ENCODE measurements at places on chromosomes 6 and 20. TPM values are rescaled to one million over a fixed set of nuclear protein-coding genes. Genes with fewer than 3 reads are reported as not detected.

The RXRB gene
- 17.9 TPM for total RNA-seq

The CLDN20 gene
- 0.30 TPM for total RNA-seq

The BTN3A1 gene
- total RNA-seq = 28.6 TPM

The MICB gene
- total RNA-seq = 1.2 TPM

- no peak for DNase-seq
Observed at GRCh38 chr20:19310541-19310940, 98.1 kb downstream of the SLC24A3 start.

- DNase-seq = no peak
Observed at GRCh38 chr6:123089226-123089625, 93.2 kb downstream of the CLVS2 start.

DNA sequence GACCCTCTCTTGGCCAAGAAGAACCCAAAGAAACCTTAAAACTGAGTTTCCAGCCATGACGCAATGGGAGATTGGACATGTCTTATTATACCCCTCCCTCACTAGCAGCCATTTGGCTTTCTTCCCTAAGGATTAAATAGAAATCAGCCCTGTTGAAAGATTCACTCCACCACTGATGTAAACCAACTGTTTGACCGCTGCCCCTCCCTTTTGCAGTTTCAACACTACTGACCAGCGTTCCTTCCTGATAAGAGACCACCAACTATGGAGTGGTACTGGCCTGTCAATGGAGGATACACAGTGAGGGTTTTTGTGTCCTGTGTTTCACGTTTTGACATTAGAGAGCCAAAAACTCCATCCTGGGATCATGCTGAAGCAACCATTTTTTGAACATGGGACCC, 53.2 kb upstream of the CD2AP start:
- no peak for DNase-seq

The PSMF1 gene
- total RNA-seq = 25.2 TPM

The MLIP gene
- total RNA-seq = 11.5 TPM

GRCh38 chr6:22651731-22652130, 82.4 kb downstream of the HDGFL1 start:
- no peak for DNase-seq

DNA sequence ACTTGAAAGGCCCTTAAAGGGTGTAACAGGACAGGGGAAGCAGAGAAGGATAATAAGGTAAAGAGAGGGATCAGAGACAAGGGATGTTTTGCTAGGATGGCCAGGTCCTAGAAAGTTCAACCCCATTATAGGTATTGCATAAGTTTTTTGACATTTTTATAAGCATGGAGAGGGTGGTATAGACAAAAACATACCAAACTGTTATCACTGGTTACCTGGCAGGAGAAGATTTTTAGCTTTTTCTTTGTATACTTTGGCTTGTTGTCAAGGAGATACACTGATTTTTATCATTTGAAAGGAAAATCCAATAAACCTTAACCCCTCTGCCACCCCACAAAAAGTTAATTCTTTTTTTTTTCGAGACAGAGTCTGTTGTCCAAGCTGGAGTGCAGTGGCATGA, 28.4 kb downstream of the ZMYND8 start:
- no peak for DNase-seq

- no peak for DNase-seq
Observed at GRCh38 chr6:136784910-136785746, 7.1 kb downstream of the MAP3K5 start.

DNA sequence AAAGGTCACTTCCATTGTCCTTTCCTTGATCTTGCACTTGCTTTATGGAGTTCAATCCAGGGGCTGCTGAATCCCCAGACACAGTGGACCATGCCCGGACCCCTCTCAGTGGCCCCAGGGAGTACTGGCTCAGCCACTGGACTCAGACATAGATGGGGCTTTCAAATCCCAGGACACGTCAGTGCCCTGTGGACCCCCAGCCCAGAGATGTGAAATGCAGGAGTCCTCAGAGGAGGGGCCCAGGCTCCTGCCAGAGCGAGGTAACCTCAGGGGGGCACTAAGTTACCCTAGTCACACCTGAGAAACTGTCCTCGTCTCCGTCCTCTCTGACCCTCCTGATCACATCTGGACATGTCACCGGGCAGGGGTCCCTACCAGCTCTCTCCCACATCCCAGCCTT, 18.7 kb upstream of the APMAP start:
- no peak for DNase-seq

DNA sequence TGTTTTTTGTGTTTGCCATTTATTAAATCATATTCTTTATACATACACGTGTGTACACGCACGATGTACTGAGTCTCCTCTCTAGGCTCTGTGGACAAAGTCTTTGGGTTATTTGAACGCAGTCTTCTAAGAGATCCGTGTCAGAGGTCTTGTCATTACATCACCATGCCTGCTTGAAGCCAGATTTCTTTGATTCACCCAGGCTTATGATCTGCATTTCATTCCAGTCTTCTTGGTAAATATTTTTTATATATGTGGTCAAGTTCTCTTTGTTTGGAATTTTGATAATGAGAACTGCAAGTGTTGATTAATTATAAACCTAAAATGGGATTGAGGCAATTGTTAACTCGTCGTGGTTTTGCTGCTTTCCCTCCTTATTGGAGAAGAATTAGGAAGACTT, 34.6 kb downstream of the KCNS1 start:
- DNase-seq = no peak

- DNase-seq = no peak
Observed at GRCh38 chr6:114714836-114715507, 372.1 kb upstream of the HS3ST5 start.

GRCh38 chr20:1123666-1124065, 5.3 kb downstream of the PSMF1 start:
- no peak for DNase-seq

The HDGFL1 gene
- total RNA-seq = not detected

- DNase-seq = no peak
Observed at GRCh38 chr6:15593798-15594197, 69.0 kb downstream of the DTNBP1 start.

The OPRM1 gene
- not detected for total RNA-seq

The SEL1L2 gene
- not detected for total RNA-seq

GRCh38 chr20:44067650-44068081, 119.3 kb downstream of the JPH2 start:
- no peak for DNase-seq

- no peak for DNase-seq
Observed at GRCh38 chr6:1679688-1680068, 70.0 kb downstream of the FOXC1 start.

DNA sequence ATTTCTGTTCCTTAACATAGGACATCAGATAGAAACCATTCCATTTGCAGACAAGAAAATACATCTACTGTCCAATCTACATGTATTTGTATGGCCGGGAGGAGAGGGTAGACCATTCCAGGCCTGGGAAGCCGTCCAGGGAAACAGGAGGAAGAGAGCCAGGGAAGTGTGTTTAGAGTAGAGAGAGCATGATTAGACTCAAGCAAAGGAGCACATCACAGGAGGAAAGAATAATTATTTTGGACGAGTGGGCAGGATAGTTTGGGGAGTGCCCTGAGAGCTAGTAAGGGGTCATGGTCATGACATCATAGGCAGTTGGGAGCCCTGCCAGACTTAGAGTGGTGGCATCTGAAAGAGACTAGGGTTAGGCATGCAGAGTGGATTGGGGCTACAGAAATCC, 250.0 kb downstream of the HIVEP2 start:
- peak; percentile 51 for DNase-seq

DNA sequence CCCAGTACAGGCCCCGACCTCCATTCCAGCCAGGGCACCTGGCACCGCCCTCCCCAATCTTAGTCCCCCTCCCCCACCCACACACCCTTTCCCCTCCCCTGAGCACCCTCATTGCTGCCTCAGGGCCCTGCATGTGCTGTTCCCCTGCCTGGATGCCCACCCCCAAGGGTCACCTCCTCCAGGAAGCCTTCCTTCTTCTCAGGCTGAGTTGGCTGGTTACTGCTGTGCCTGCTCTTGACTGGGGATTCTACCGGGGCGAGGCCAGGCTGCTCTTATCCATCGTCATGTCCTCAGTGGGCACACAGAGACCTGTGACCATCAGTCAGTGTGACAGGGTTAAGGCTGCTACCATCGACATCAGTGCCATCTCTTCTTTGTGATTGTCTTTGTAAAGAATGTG, 23.6 kb downstream of the BHLHE23 start:
- no peak for DNase-seq

DNA sequence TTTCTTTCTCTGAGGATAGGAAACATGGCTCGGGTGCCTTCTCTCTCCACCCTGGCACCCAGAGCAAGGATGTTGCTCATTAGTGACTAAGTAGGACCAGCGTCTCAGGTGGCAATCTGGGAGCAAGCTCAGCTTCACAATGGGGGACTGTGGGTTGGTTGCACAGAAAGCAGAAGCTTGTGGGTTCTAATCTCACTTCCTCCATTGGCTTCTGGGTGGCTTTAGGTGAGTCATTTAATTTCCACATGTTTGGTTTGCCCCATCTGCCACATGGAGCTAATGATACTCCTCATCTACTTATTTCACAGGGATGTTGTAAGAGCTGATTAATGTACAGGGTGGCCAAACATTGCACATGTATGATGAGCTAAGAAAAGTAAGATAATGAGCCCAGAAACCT, 54.8 kb upstream of the AKIRIN2 start:
- no peak for DNase-seq

The EEF1A2 gene
- 38.5 TPM for total RNA-seq

DNA sequence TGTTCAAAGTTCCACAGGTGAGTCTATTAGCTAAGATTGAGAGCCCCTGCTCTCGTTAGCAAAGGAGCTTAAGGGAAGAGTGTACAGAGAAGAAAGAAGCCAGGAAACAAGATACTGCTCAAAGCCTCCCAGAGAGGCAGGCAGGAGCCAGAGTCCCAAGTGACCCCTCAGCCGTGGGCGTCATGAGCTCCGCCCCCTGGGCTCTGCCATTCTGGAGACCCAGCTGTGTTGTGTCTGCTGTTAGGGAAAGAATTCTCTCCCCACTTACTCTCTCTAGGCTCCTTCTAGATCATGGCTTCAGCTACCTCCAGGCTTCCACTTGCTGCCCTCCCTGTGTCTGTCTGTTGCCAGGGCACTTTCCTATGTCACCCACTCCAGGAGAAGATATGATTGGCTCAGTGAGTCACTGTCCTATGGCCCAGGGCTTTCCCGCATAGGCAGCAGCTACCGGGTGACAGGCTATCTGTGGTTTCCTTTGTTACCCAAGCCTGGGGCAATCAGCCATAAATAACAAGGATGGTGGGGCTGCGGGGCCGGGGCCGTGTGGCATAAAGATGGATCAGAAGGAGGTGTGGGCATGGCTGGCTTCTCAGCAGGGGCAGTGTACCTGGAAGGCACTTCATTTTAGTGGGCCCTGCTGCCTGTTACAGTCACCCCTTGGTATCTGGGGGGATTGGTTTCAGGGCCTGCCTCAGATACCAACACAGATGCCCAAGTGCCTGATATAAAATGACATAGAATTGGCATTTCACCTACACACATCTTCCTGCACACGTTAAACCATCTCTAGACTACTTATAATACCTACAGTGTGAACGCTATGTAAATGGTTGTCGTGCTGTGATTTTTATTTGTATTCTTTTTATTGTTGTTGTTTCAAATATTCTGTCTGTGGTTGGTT, 118.9 kb downstream of the ARMC2 start:
- DNase-seq = no peak

DNA sequence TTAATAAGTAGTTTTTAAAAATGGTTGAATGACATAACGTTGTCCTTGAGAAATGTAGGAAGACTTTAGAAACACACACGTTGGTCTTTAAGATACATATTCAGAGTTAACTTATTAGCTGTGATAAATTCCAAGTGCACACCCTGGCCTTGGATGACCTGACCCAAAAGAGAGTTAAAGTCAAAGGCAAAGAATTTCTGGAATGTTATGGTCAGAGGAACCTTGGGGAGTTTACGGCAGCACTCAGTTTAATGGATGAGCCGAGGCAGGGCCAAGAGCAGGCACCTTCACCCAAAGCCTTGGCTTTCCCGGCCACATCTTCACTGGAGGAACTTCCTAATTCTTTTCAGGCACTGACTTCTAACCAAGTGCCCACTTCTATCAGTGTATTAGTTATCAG, 200.5 kb downstream of the SMOC2 start:
- DNase-seq = no peak

The ELOVL4 gene
- total RNA-seq = 60.1 TPM

DNA sequence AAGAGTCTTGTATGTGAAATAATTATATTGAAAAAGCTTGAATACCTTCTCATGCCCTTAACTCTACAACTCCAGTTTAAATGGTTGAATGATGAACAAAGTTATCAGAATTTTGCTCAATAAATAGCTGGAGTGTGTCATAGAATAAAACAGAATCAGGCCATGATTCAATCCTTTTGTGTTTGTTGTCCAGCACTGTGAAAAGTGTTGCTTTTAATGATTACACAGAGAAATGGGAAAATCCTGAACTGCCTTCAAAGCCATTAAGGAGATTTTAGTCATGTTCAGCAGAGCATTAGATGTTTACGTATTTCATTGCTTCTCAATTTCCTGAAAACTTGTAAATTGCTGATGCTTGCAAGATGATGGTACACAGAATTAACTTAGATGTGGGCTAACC, 262.9 kb upstream of the BTBD3 start:
- DNase-seq = no peak

The EPHA7 gene
- total RNA-seq = 2.3 TPM

The C20orf144 gene
- total RNA-seq = not detected

DNA sequence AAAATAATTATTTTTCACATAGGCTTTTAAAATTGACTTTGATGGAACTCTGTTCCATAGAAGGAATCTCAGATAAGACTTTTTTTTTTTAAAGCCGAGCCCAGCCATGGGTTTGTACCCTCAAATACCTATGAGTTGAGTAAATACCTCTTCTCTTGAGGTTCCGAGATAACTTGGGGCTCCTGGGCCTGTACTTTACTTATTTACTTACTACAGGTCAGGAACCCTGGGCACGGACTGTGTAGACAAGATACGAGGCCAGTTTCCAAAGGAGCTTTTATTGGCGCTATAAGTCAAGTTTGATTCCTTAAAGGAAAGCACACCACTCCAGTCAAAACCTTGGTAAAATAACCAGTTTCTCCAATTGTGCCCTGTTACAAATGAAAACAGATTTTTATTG, 7.5 kb downstream of the AFG1L start:
- DNase-seq = no peak

- DNase-seq = no peak
Observed at GRCh38 chr6:22366214-22366613, 69.4 kb upstream of the PRL start.

DNA sequence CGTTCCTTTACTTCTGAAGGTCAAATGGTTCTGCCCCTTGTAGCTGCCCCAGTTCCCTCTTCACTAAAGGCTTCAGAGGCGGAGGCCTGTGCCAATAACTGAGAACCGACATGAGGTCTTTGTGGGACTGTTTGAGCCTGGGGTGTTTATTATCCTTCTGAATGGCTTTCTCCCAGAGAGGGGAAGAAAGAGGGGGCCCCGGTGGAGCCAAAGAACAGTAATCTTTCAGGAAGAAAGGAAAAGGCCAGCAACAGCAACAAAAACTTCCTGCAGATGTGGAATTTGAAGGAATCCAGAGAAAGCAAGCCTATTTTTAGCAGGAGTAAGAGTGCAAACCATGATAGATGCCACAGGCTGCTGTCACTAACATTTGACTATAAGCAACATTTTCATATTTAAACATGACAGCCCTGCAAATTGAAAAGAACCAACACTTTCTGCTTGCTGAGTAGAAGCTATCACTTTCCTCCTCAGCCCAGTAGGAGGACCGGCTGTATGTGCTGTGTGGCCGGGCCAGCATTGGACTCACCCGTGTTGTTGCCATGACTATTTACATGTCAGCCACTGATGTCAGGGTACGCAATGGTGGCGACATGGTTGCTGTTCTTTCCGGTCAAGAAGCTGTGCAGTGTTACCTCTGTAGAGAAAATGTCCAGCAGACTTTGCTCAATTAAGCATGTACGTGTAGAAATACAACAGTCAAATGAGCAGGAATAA, 121.3 kb downstream of the SOBP start:
- DNase-seq = peak; percentile 34

The UBD gene
- total RNA-seq = not detected
